ENCODE measurements at places on chromosomes 4 and X.

GRCh38 chr4:90069151-90069550 is 58.0 kb upstream of the CCSER1 start:
- no peak for DNase-seq

GRCh38 chr4:162839814-162840213 is 326.9 kb downstream of the NAF1 start:
- no peak for DNase-seq

DNA sequence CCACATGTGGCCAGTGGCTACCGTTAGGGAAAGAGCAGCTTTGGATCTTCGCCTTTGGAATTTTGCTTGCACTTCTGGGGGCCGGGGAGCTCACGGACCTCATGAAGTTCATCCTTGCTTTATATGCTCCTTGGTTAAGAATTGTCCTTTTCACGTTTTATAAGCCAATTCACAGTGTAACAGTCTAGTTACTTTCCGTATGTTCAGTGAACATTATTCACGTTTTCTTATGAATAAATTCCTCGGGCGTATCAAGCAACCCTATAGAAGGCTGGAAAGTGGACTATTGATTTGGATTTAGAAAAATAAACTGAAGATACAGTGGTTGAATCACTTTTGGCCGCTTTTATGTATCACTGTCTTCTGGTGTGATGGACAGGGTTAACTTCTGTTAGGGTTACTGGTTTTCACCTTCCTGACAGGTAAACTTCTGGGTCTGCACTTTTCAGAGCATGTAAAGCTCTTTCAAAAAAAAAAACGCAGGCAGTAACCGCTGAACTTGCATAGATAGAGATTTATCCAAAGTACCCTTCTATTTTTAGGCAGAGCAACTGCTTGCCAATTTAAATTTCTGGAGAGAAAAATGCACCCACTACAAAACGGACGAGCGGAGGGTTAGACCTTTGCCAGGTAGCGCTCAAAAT is 569 bp upstream of the PDLIM5 start:
- no peak for DNase-seq

DNA sequence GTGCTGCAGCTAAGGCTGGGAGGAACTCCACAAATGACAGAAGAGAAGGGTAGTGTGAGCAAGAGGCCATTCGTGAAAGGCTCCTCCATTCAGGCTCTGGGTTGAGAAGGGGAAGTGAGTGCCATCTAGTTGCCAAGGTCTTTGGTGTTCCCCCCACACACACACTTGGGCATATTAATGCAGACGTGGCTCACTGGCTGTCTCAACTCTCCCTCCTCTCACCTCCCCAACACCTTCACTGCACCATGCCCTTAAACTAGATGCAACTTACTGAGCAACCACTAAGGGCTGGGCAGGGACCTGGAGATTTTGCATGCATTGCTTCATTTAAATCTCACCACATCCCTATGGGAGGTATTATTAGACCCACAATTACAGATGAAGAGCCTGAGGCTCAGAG is 8.7 kb downstream of the CLRN2 start:
- DNase-seq: no peak
